ENCODE measurements at places on chromosomes 16 and 17. TPM values are rescaled to one million over a fixed set of nuclear protein-coding genes. Genes with fewer than 3 reads are reported as not detected.

DNA sequence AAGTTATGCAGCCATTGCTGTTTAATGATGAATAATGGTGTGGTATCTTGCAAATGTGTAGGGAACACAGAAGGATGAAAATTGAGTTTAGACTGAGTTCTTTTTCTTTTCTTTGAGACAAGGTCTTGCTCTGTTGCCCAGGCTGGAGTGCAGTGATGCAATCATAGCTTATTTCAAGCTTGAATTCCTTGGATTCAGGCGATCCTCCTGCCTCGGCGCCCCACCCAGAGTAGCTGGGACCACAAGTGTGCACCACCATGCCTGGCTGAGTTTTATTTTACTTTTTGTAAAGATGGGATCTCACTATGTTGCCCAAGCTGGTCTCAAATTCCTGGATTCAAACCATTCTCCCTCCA is 74.6 kb upstream of the TBC1D3K start:
- H3K4me1 ChIP-seq: peaks cover 7% of the 10 kb centered on the region
- no peaks in the 10 kb centered on the region for H3K36me3 ChIP-seq
- no peak overlapping the region for H3K27ac ChIP-seq
- H3K27me3 ChIP-seq: peaks cover 18% of the 10 kb centered on the region

- H3K4me3 ChIP-seq: no peak overlapping the region
- no peaks in the 10 kb centered on the region for H3K36me3 ChIP-seq
- no peaks in the 10 kb centered on the region for H3K4me1 ChIP-seq
- no peak overlapping the region for H3K27ac ChIP-seq
- H3K27me3 ChIP-seq: no peaks in the 10 kb centered on the region
Observed at GRCh38 chr17:71748872-71749271, 371.9 kb upstream of the SOX9 start.

DNA sequence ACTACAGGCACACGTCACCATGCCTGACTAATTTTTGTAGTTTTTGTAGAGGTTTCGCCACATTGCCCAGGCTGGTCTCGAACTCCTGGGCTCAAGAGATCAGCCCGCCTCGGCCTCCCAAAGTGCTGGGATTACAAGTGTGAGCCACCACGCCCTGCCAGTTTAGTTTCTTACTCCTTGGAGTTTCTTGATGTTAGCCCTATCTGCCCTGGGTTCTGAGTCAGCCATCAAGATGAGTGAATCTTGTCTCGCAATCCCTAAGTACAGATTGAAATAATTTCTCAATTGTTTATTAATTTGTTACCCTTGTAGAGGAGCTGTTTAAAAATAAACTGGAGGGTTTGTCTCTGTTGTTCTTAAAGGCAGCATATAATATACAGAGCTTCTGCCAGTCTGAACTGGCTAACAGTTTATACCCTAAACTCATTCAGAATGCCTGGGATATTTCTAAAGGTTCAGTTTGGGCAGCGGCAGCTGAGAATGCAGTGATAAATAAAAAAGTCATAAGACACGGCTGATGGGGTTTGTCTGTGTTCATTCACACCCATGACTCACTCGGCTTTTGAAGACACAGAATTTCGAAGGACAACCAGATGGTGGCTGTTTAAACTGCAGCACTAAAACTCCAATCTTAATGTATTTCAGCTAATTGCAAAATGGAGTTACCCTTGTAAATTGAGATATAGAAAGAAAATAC is 39.6 kb downstream of the GPRC5B start:
- DNase-seq: no peak
- H3K4me3 ChIP-seq: no peak overlapping the region
- no peak overlapping the region for H3K27ac ChIP-seq

- no peak for DNase-seq
- no peak overlapping the region for H3K4me3 ChIP-seq
- H3K36me3 ChIP-seq: no peaks in the 10 kb centered on the region
- no peaks in the 10 kb centered on the region for H3K27me3 ChIP-seq
- no peak overlapping the region for H3K27ac ChIP-seq
Observed at GRCh38 chr17:14760212-14760611, 459.3 kb downstream of the HS3ST3B1 start.

DNA sequence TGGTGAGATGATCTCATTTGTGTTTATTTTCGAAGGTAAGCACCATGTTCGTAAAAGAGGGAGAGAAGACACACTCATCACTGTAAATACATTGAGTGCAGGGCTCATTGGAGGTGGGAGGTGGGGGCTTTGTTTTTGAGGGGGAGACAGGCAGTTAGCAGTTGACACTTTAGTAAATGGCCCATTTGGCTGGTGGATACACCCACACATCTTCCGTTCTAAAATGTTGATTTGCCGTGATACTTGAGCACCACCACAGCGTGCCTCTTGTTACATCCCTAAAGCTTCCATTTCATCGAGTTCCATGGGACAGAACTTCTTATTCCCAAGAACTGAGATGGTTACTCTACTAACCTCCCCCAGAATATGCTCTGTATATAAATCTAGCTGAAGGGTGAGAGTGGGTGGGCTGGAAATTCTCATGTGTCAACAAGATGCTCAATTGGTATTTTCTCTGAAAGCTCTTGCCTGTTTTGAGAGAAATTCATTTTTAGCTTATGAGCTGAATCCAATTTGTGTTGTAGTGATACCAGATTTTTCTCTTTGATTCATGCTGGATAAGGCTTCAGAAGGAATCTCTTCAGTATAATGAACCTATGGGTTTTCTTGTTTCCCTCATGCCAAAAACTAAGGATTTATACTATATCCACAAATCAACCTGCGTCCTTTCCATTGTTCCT is 314.3 kb downstream of the RBFOX1 start:
- DNase-seq: no peak
- no peaks in the 10 kb centered on the region for H3K27me3 ChIP-seq
- no peak overlapping the region for H3K27ac ChIP-seq
- no peaks in the 10 kb centered on the region for H3K36me3 ChIP-seq
- no peaks in the 10 kb centered on the region for H3K4me1 ChIP-seq

DNA sequence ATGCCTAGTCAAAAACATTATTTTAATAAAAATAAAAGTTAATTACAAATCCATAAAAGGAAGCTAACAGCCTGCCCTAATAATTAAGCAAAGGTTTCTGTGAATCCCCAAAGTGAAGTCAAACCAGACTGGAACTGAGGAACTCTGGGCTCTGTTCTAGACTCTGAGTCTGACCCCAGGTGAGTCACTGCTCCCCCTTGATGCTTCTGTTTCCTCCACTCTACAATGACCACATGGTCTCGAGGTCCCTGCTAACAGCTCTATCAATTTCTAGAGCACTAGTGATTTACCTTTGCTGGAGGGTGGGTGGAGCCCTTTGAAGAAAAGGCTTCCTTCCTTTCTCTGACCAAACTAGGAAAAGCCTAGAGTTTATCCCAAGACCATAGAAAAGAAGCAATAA is 32.4 kb downstream of the XPO6 start:
- DNase-seq: no peak
- no peak overlapping the region for H3K4me3 ChIP-seq
- peaks cover 51% of the 10 kb centered on the region for H3K4me1 ChIP-seq
- H3K36me3 ChIP-seq: peaks cover 5% of the 10 kb centered on the region
- no peak overlapping the region for H3K27ac ChIP-seq

DNA sequence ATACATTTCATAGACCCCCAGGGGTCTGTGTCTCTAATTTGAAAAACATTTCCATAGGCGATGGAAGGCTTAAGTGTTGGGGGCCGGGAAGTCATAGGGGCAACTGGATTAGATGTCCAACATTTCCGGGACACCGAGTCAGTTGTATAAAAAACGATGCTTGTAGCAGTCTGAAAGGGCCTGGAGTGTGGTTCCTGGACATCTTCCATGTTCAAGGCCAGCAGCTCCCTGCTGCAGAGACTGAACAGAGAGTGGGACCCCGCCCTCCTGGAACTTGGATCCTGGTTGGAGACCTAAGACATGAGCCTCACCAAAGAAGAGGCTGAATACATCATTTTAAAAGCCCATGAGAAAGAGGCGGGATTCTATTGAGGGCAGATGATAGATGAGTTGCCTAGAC is 82.0 kb upstream of the ZNF423 start:
- H3K27ac ChIP-seq: no peak overlapping the region
- H3K4me1 ChIP-seq: no peaks in the 10 kb centered on the region
- H3K27me3 ChIP-seq: peaks cover 17% of the 10 kb centered on the region

DNA sequence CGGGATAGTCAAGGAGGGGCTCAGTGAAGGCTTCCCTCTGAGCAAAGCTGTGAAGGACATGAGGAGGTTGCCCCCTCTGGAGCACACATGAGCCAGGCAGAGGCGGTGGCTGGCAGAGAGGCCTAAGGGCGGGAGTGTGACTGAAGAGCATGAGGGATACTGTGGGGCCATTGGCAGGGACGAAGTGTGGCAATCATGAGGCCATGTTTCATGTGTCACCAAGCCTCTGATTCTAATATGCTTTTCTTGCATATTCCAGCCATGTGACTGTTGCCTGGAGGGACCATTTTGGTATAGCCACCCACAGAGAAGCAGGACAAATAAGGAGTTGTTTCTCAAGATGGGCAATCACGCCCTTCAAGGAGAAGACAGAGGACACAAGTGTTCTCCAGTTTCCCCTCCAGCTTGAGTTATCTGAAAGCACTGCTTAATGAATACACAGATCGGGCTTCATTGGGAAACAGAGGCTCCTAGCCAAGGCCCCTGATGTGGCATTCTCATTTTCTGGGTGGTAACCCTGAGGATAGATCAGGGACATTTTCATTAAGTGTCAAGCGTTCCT is 68.0 kb downstream of the AKAP1 start:
- DNase-seq: no peak
- no peak overlapping the region for H3K27ac ChIP-seq
- no peaks in the 10 kb centered on the region for H3K36me3 ChIP-seq
- peaks cover 15% of the 10 kb centered on the region for H3K27me3 ChIP-seq

- H3K27ac ChIP-seq: no peak overlapping the region
- no peak for DNase-seq
- no peaks in the 10 kb centered on the region for H3K27me3 ChIP-seq
- H3K4me1 ChIP-seq: peaks cover 15% of the 10 kb centered on the region
Observed at GRCh38 chr17:4148611-4149308, 5.8 kb downstream of the CYB5D2 start.

- H3K27me3 ChIP-seq: no peaks in the 10 kb centered on the region
- peaks cover 13% of the 10 kb centered on the region for H3K36me3 ChIP-seq
- no peak overlapping the region for H3K4me3 ChIP-seq
- peaks cover 4% of the 10 kb centered on the region for H3K4me1 ChIP-seq
- H3K27ac ChIP-seq: peak overlapping the region; percentile 43
- DNase-seq: no peak
Observed at GRCh38 chr17:75067856-75068255, 19.9 kb upstream of the SLC16A5 start.

DNA sequence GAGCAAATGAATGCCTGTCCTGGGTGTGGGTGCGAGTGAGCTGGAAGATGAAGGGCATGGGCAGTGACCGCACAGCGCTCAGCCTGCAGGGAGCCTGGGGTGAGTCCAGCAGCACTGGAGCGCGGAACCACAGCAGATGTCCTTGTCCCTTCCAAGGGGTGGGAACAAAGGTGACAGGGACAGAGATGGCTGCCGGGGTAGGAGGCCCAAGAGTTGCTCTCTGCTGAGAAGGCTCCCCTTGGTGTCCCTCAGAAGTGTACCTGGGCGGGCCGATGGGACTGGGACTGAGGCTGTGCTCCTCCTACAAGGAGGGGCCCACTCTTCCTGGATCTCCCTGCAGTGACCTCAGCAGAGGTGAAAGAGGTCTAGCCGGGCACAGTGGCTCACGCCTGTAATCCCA is 7.6 kb upstream of the PGAP6 start:
- peaks cover 15% of the 10 kb centered on the region for H3K4me1 ChIP-seq
- H3K27me3 ChIP-seq: no peaks in the 10 kb centered on the region
- H3K4me3 ChIP-seq: no peak overlapping the region
- no peaks in the 10 kb centered on the region for H3K36me3 ChIP-seq

DNA sequence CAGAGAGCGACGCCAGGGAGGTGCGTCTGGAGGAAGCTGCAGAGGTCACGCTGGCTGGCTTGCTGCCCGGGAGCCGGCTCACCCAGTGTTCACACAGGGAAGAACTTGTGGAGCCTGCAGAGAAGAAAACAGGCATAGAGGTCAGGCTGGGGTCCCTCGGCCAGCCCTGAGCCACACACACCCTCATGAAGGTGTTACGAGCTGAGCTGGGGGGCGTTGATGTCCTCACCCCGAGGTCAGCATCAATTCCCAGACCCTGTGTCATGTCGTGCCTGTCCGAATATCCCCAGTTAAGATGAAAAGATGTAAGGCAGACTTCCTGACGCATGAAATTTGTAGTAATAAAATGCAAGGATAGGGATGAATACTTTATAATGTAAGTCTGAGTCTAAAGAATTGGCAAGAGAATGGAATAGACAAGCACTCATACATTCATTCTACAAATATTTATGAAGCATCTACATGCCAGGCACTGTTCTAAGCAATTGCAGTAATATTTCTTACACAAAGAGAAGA is 77.1 kb downstream of the USP31 start:
- H3K4me1 ChIP-seq: no peaks in the 10 kb centered on the region
- H3K27ac ChIP-seq: no peak overlapping the region
- H3K27me3 ChIP-seq: no peaks in the 10 kb centered on the region
- DNase-seq: no peak
- H3K36me3 ChIP-seq: peaks cover 22% of the 10 kb centered on the region

GRCh38 chr17:71432378-71433315 is 688.2 kb upstream of the SOX9 start:
- H3K27ac ChIP-seq: no peak overlapping the region
- H3K4me3 ChIP-seq: no peak overlapping the region
- DNase-seq: no peak
- no peaks in the 10 kb centered on the region for H3K27me3 ChIP-seq

DNA sequence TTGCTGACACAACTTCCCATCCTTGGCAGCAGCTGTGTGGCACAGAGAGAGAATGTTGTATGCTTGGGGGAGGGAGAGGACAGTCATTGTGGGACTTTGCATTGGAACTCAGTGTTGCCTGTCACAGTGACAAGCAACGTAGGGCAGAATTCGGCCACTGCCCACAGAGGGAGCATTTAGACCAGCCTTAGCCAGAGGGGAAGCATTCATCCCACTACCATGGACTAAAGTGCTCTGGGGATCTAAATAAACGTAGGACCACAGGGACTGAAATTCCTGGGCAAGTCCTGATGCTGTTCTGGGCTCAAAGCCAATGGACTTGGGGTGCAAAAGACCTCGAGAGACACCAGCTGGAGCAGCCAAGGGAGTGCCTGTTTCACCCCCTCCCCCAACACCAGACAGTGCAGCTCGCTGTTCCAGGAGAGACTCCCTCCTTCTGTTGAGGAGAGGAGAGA is 44.9 kb downstream of the ABCA8 start:
- H3K4me3 ChIP-seq: no peak overlapping the region
- peaks cover 6% of the 10 kb centered on the region for H3K27me3 ChIP-seq
- no peaks in the 10 kb centered on the region for H3K36me3 ChIP-seq
- no peak overlapping the region for H3K27ac ChIP-seq

- no peak for DNase-seq
- H3K27me3 ChIP-seq: no peaks in the 10 kb centered on the region
- H3K36me3 ChIP-seq: peaks cover 85% of the 10 kb centered on the region
- H3K27ac ChIP-seq: peak overlapping the region; percentile 24
Observed at GRCh38 chr17:49723423-49723822, 15.7 kb upstream of the SLC35B1 start.

The HOXB5 gene
- total RNA-seq: not detected

The MGAT5B gene
- 0.76 TPM for total RNA-seq

The MED9 gene
- total RNA-seq: 19.1 TPM

All from T-cell (primary cell).